ENCODE measurements at places on chromosomes 1 and 21.

DNA sequence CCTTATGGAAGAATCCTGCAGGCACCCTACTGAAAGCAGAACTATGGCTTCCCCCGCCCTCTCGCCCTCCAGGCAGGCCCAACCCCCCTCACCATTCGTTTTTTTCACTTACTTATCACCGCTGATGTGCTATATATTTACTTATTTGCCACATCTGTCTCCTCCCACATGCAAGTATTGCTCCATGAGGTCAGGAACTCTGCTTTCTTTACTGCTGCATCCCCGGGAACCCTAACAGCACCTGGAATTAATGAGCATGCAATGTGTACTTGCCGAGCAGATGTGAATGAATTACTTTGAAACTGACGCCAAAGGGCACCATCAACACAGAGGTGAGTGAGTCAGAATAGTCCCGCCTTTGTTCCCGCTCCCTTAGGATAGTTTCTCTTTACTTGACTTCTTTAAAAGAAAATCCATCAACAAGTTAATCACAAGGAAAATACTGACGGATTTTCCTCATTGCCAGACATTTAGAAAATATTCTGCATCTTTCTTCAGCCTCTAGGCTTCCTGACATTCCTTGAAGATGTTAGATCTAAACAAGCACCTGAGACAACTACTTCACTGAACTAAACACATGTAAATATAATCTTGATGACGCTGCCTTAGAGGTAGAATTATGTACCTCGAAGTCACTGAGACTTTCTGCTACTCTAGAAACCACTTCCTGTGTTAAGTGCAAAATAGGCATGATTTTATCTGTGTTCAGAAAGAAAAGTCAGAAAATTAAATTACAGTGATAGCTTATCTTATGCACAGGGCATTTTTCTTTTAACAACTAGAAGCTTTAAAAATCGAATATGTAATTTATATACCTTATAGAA, 17.5 kb upstream of the RAB4A start:
- DNase-seq = peak; percentile 47

- no peak for DNase-seq
These were observed 17.2 kb upstream of the MRPS14 start for GRCh38 chr1:175040324-175040879.

DNA sequence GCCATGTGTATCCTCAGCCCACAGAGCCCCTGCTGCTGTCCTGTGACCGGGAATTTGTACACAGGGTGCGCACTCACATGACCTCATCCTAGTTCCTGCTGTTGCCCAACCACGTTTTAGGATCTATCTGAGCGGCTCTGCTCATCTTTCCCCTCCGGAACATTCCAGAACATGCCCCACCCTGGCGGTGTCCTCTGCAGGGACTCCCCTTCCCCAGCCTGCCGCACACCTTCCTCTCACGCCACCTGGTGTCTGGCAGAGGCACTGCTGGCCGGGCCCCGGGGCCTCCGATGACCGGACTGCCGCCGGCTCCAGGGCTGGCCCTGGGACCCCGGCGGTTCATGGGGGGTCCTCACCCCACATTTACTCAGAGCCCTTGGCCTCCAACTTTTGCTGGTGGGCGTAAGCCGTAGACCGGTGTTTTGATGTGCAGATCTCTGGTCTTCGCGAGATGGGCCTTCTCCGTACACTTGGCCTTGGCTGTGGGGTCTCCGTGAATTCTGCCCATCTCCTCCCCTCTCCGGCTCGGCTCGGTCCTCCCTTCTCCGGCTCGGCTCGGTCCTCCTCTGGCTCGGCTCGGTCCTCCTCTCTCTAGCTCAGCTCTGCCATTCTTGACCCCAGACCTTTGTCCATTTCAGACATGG, 29.5 kb downstream of the ARHGEF16 start:
- DNase-seq = peak; percentile 50

DNA sequence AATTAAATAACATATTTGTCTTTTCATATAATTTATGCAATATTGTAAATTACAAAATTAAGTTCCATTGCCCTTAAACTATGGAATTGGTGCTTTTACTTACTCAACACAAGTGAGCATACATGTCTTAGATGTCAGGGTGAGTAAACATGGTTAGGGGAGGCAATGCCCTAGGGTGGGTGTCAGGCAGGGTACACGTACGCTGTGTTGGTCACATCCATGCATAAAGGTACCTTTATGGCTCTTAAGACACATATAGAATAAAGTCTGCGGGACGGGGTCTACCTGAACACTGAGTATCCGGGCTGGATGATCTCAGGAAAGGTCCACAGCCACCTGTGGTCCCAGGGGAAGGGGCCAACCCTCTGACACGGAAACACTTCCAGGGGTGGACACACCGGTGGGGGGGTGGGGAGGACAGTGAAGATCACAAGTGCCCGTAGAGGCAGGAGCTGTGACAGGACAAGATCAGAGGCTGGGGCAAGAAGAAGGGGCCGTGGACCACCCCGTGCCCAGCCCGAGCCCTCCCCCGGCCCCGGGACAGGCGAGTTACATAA, 720 bp downstream of the LIN9 start:
- peak; percentile 48 for DNase-seq

DNA sequence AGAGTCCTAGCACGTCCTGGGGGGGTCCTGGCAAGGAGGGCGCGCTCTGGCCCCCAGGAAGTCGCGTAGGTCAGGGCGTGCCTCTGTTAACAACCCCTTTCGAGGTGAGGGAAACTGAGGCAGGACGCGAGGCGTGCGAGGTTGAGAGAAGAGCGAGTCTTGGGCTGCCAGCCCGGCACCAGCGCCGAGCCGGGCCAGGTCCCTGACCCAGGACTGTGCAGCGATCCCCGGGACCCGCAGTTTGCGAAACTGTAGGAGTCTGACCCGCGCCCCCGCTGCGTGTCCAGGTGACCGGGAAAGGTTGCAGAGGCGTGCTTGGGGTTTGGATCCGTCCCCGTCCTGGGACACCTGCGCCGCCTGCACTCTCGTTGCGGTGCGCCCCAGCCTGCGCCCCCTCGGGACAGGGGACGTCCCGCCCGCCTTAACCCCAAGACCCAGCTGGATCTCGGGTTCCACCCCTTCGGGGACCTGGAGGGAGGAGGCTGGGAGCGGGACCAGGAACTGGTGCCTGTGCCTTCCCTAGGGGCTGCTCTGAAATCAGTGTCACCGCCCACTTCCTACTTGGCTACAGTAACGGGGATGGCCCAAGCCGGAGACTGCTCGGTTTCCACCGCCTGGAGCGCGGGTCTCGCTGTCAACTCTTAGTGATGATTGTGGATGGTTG, 493 bp downstream of the DISC1 start:
- DNase-seq = peak; percentile 78

GRCh38 chr1:67209521-67209920, 43.3 kb downstream of the IL23R start:
- DNase-seq = no peak

GRCh38 chr1:33061834-33062233, 19.1 kb upstream of the AZIN2 start:
- no peak for DNase-seq

- no peak for DNase-seq
These were observed 3.5 kb upstream of the ICMT start for GRCh38 chr1:6239213-6239752.

DNA sequence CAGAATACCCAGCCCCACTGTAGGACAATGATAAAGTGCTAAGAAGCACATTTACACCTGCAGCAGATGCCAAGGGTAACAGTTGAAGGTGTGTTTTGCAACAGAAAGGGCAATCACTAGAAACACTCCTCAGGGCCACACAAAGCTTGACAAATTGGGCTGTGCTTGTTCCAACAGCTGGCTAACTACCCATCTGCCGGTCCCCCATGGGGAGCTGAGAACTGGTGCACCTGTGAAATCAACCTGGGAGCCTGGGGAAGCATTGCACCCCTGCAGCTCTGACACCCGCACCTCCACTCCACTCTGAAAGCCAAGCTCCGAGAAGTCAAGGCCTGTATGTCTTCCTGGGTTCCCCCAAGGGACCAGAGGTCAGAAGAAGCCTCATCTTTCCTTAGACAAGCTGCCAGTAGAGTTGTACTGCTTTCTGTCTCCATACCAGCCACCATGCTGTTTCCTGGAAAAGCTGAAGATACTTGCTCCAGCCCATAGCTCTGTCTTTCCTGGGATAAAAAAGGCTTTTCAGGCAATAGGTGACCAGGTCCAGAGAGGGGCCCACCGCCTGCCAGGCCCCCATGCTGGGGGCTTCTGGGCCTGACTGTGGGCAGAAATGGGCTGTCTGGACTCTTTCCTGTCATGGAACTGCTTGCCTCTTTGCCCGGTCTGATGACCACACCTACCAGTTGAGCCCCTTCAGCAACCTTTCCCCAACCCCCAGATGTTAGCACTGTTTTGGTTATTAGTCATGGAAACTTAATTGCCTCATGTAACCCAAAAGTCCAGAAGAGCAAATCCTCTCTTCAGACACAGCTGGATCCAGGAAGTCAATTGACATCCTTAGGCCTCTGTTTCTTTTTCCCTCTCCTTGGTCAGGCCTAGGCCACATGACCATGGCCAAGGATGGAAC, 93.6 kb downstream of the KIF14 start:
- DNase-seq = no peak

- peak; percentile 82 for DNase-seq
These were observed 12.7 kb upstream of the RAB4A start for GRCh38 chr1:229258031-229258756.

DNA sequence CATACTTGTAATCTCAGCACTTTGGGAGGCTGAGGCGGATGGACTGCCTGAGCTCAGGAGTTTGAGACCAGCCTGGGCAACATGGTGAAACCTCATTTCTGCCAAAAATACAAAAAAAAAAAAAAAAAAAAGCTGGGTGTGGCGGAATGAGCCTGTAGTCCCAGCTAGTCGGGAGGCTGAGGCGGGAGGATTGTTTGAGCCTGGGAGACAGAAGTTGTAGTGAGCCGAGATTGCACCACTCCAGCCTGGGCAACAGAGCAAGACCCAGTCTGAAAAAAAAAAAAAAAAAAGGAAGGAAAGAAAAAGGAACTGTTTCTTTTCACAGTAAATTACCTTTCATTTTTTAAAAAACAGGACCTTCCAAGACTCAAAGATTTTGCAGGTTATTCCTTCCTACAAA, 29.5 kb downstream of the LIN9 start:
- peak; percentile 8 for DNase-seq

- DNase-seq = no peak
These were observed 2.4 kb downstream of the RBM34 start for GRCh38 chr1:235158680-235159079.

DNA sequence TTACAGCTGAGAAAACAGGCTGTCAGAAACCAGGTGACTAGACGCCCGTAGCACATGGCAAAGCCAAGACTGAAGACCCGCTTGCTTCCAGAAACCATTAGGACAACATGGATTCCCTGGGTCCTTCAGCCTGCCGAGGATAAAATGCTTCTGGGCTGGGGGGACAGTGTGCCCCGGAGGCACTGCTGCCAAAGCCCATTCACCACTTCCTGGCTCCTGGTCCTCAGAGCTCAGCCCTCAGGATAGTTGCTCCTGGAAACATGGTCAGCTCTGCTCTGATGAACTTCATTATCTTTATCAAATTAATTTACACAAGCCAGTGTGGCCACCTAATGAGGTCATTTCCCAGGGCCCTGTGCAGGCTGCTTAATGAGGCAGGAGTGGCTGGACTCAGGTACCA, 41.1 kb upstream of the ACTL8 start:
- no peak for DNase-seq
